Anterior cingulate cortex (tissue), 58 donors: ENCODE measurements at places on chromosomes 13 and 19.

DNA sequence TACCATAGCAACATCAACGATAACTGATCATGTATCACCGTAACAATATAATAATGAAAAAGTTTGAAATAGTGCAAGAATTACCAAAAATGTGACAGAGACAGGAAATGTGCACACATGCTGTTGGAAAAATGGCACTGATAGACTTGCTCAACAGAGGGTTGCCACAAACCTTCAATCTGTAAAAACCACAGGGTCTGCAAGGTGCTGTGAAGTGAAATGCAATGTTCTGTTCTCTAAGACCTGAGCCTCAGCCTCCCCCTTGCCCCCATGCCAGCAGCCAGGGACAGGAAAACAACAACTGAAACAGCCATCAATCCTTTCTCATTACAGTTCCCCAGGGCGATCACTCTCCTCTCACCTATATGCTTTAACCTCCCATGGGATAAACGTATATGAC, 88.4 kb downstream of the USP12 start:
- no peak for DNase-seq

DNA sequence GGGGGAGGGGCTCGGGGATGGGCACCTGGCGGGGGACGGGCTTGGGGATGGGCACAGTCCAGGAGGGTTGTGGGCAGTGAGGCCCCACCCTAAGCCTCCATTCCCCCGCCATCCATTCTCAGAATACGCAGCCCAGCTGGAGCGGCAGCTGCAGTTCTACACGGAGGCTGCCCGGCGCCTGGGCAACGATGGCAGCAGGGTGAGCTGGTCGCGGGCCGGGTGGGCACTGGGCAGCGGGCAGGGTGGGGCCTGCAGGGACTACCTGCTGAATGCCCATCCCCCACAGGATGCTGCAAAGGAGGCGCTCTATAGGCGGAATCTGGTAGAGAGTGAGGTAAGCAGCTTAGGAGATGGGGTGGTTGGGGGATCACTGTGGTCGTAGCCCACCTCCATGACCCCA, 8.3 kb downstream of the PODNL1 start:
- no peak for DNase-seq

DNA sequence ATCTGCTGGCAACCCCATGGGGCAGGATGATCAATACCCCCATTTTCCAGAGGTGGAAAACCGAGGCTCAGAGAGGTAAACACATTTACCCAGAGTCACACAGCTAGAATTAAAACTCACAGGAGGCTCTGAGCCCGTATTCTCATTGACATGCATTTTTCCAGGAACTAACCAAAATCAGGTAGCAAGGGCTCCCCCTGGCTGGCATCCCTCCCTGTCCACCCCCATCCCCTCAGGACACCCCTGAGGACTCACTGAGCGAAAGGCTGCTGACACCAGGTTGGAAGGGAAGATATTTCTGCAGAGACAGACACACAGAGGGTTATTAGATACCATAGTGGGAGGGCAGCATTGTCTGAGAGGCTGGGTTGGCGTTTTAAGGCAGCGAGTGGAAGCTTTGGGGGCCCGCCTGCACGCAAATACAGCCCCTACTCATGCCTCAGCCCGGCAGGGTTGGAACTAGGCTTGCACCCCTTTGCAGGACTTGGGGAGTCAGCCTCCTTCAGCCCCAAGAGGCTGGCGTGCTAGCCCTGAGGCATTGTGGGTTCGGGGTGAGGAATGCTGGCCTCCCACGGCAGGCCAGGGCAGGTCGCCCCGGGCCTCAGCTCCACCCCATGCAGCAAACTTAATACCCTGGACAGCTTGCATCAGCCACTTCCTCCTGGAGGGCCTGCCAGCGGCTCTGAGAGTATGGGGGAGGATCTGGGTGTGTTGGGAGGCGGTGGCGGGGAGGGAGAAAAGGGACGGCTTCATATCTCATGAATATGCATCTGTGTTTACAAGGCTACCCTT, 3.9 kb downstream of the SLC1A5 start:
- no peak for DNase-seq

GRCh38 chr13:98411617-98412265, 165.2 kb downstream of the STK24 start:
- no peak for DNase-seq

DNA sequence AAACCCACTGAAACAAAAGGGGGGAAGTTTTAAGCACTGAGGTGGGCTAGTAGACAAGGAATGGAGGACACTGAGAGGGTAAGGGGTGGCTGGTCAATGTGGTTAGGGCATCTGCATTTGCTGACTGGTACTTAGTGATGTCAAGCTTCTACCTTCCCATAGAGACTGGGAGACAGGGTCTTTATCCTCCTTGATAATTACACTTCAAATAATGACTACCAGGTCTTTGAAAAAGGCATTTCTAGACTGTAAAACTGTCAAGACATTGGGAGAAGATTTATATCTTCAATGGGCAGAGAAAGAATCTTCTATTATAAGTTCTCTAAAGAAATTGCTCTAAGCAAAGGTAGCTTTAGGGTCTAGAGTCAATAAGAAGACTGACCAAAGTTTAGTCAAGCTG, 1490.8 kb upstream of the PCDH20 start:
- no peak for DNase-seq

- DNase-seq = no peak
Observed at GRCh38 chr19:42200116-42200715, 17.3 kb downstream of the DEDD2 start.

GRCh38 chr19:54160182-54160811, 776 bp upstream of the LENG1 start:
- DNase-seq = no peak

DNA sequence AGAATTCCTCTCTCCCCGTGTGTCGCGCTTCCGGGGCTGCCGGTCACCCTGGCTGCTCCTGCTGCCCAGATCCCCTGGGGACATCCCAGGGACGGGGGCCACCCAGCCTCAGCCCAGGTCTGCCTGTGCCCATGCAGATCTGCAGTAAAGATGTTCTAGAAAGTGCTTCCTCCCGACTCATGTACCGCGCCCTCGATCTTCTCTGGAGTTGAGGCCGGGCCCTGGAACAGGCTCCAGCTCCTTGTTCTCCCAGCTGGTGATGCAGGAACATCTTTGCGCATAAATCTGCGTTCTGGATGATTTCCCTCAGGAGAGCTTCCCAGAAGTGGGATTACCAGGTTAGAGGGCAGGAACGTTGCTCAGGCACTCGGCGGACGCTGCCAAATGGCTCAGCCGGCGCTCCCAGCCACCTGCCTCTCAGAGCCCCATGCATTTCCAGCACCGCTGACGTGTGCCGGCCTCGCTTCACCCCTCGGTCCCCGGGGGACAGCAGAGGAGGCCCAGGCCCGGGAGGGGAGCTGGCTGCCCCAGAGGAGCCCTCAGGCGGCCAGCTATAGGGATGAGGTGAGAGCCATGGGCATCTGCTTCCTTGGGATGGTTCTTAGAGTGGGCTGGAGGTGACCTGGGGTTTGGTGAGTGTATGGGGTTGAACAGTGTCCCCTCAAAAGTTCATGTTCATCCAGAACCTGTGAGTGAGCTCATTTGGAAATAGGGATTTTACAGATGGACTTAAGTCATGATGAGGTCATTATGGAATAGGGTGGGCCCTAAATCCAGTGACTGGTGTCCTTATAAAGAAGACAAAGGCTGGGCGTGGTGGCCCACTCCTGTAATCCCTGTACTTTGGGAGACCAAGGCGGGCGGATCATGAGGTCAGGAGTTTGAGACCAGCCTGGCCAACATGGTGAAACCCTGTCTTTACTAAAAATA, 42.6 kb downstream of the CRTC1 start:
- DNase-seq = no peak

DNA sequence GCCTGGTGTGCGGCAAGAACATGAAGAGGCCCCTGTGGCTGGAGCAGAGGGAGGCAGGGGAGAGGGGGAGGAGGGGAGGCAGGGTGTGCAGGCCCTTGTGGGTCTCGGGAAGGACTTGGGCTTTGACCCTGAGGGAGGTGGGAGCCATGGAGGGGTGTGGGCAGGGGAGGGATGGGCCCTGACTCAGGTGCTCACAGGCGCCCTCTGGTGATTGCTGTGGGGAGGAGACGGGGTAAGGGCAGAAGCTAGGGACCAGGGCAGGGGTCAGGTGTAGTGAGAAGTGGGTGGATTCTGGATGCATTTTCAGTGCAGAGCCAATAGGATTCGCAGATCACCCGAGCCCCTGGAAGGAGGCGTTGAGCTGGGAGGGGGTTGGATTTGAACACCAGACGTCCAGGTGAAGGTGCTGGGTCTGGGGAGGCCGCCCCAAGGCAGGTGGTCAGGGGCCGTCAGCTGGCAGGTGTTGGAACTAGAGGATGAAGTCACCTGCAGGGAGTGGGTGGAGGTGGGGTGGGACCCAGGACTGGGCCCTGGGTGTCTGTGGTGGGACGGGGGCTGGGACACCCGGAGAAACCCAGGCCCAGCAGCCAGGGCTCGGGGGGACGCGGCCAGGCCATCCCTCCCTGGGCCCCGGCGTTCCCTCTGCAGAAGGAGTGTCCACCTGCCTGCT, 185.4 kb downstream of the KDM4B start:
- DNase-seq = no peak

- DNase-seq = no peak
Observed at GRCh38 chr13:32019612-32020233, 11.9 kb upstream of the FRY start.

DNA sequence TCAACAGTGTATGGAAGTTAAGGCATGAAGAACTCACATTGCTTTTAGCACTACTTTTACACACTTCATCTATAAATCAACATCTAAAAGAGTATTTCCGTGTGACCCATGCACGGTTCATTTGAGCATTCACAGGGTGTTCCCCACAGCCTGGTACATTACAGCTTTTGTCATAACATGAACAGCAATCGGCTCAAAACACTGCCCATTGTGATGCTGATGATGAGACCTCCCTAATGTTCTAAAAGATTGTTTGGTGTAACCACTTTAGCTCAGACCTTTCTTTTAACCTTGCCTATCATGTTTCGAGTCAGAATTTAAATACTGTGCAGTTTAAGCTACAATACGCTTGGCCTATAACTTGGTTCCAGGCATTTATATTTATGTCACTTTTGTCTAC, 4.1 kb upstream of the KLF5 start:
- DNase-seq = no peak

DNA sequence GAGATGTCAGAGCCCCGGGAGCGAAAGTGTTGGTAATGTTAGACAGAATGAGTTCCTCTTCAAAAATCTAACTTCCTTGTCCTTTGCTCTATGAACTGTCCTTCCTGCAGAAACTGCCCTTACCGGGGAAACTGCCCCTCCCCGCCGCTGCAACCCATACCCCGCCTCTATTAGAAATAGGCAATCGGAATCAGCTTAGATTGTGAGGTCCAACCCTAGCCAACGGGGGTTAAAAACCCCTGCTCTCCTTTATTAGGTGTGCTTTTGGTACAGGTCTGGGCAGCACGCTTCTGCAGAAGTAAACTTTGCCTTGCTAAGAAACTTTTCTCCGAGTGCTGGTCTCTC, 11.5 kb upstream of the CAPNS1 start:
- no peak for DNase-seq

DNA sequence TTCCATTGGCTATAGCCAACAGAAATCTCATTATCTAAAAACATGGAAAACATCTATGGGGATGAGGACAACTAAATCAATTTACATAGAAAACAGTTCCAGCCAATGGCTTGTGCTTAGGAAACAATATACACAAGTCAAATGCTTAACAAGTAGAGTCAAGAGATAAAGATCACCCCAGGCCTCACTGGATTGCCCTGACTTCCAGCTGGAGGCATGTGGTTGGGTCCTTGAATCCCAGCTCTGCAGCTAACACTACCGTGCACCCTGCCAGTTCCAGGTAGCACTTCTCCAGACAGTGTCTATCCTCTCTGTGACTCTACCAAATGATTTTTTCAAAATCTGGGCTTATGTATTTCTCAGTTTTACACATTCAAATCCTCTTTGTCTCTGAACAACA, 80.2 kb downstream of the DOCK9 start:
- no peak for DNase-seq

- DNase-seq = no peak
Observed at GRCh38 chr19:17103177-17103576, 27.6 kb downstream of the MYO9B start.

DNA sequence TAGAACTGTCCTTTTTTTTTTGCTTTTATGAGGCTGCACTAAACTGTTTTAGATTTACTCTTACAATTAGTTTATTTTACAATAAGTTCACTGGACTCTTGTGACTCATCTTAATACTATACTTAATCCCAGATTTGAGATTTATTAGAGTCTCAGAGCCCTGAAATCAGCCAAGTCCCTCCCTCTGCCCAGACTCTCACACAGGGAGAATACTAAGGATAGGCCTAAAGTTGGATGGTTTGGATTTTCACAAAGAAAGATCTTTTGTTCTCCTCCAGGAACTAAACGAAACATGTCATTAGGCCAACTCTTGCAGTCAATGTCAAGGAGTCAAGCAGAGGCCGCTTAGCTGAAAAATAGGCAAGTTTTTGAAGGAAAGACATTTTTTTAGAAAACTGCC, 42.7 kb upstream of the MIR17HG start:
- DNase-seq = no peak

GRCh38 chr13:48679941-48680680, 26.4 kb downstream of the CYSLTR2 start:
- DNase-seq = no peak

GRCh38 chr19:15790096-15790495, 2.6 kb downstream of the OR10H5 start:
- DNase-seq = no peak

DNA sequence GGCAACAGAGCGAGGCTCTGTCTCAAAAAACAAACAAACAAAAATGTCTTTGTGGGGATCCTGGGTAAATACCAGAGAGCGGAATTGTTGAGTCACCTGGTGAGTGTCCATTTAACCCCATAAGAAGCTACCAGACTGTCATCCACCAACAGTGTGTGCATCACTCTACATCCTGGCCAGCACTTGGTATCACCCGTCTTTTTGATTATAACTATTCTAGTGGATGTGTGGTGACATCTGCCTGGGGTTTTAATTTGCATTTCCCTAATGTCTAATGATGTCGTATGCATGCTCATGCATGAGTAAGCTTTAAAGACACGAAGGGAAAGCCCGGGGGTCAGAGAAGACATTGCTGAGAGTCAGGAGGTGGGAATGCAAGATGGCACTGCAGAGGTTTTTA, 126.7 kb upstream of the MRI1 start:
- no peak for DNase-seq

DNA sequence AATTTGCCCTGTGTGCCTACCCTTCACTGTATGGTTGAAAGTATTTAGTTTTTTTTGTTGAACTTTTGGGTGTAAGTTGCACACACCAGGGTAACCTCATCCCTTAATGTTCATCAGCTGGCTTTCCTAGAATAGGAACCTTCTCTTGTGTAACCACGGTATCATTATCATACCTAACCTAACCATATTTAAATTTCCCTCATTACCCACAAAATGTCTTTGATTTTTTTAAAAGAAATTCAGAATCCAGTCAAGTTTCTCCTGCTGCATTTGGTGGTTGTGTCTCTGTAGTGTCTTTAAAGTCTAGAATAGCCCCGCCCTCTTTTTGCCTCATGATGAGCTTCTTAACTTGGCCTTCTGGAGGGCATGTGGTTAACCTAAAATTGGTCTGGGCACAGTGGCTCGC, 80.3 kb downstream of the RYR1 start:
- DNase-seq = no peak
